ENCODE measurements at places on chromosomes 12 and 14.

- no peak for DNase-seq
Observed at GRCh38 chr12:10528174-10528953, 22.7 kb downstream of the EIF2S3B start.

DNA sequence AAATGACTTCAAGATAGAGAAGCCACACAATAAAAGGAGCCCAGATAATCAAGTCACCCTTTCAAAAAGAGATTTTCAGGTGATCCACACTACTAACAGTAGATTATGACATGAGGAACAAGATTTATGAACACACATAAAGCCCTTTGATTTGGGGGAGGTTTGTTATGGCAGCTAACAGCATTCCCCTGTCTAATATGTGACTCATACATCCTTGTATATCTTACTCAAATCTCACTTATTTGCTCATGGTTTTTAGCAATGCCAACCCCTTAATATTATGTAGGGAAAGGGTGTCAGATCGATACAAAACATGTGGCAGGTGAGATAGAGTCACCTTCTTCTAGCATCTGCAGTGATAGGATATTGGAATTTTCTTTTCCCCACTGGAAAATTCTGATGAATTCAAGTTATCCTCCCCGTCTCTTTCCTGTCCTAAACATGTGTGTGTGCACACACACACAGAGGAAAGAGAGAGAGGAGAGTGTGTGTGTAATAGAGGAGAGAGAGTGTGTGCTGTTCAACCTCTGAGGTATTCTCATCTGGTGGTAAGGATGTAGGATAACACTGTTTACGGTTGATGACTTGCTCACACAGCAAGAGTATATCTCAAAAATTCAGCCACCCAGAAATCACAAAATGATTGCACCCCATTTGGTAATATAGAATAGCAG, 319.9 kb downstream of the KCNC2 start:
- DNase-seq = peak; percentile 75

GRCh38 chr14:75318353-75318752, 39.7 kb downstream of the FOS start:
- DNase-seq = no peak

GRCh38 chr12:6207259-6207925, 7.2 kb downstream of the CD9 start:
- DNase-seq = no peak

GRCh38 chr12:50979369-50980052, 27.2 kb downstream of the HIGD1C start:
- DNase-seq = no peak

- peak; percentile 9 for DNase-seq
Observed at GRCh38 chr14:53696217-53696965, 260.2 kb downstream of the BMP4 start.

GRCh38 chr12:68482014-68482413, 128.7 kb upstream of the RAP1B start:
- DNase-seq = no peak

DNA sequence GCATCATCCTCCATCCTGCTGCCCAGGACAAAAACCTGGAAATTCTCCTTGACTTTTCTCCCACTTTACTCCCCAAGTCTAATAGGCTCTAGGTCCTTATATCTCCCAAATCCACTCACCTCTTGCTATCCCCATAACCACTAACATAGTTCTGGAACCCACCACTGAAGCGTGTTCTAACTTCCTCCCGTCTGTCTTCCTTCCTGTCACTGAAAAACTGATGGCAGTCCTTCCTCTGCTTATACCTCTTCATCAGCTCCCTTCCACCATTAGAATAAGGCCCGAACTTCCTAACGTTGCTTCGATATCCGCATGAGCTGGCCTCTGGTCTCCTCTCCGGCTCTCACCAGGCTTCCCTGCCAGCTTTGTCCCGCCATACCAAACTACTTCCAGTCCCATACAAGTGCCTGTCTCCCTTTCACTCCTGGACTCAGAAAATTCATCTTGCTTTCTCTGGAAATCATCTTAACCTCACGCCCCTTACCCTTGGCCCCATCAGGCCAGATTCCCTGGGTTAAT, 63.0 kb upstream of the BCL2L14 start:
- DNase-seq = no peak
